ENCODE measurements at places on chromosomes 13 and 19.

GRCh38 chr19:56066152-56067023, 54.7 kb downstream of the ZNF787 start:
- peak; percentile 23 for DNase-seq

DNA sequence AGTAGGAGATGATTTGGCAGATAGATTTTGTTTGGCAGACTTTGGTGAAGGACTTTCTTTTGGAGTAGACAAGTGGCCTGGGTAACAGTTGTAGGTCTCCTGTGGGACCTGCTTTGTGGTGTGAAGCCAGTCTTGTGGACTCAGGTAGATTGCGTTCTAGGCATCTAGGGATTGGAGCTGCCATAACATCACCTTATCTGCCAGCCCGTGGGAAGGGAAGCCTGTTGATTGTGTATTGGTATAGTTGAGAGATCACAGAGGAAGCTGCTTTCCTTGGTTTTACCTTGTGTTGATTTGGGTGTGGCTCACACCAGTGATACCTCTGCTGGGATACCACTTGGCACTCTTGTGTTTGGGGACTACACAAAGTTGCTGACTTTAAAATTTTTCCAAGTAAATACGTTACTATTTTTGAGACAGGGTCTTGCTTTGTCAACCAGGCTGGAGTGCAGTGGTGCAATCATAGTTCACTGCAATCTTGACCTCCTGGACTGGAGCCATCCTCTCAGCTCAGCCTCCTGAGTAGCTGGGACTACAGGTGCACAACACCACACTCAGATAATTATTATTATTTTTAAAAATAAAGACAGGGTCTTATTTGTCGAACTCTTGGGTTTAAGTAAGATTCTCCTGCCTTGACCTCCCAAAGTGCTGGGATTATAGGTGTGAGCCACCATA, 7.8 kb downstream of the HNRNPM start:
- DNase-seq = no peak

DNA sequence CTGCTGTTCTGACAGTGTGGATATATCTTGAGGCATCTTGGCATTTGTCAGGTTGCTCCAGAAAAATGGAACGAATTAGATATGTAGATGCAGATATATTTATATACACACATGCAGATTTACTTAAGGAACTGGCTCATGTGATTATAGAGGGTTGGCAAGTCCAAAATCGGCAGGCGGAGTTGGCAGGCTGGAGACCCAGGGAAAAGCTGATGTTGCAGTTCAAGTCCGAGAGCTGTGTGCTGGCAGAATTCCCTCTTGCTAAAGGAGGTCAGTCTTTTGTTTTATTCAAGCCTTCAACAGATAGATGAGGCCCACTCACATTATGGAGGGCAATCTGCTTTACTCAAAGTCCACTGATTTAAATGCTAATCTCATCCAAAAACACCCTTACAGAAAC, 24.4 kb upstream of the CSNK1A1L start:
- no peak for DNase-seq

DNA sequence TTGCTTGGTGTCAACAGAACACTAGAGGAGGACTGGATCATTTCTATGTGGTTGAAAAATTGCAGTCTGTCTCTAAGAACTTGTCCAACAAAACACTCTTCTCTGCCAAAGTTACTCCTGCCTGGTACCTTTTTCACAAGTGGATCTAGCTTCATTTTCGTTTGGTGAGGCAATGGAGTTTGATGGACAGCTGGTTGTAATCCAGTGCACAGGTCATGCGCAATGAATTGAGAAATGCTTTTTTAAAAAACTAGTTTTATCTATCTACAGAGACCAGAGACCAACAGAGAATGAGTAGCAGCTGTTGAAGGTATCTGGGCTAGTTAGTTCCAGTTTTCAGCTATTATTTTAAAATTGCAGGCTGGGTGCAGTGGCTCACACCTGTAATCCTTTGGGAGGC, 12.0 kb upstream of the KBTBD6 start:
- no peak for DNase-seq

DNA sequence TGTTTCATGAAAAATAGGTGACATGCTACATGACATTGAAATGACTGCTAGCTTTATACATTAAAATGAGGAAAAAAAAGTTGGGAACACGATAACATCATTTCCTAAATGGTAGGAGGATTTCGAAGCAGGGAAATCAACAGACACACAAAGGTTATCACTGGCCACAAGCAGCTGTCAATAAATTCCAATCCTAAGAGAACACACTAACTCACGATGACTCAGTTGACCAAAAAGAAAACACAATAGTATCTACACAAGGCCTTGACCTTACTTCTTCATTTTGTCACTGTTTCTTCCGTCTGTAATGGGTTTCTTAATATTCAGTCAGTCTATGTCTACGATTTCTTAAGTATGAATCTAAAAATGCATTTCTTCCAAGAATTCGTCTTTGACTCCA, 36.5 kb downstream of the STARD13 start:
- DNase-seq = no peak
